ENCODE measurements at places on chromosomes 11 and 22.

DNA sequence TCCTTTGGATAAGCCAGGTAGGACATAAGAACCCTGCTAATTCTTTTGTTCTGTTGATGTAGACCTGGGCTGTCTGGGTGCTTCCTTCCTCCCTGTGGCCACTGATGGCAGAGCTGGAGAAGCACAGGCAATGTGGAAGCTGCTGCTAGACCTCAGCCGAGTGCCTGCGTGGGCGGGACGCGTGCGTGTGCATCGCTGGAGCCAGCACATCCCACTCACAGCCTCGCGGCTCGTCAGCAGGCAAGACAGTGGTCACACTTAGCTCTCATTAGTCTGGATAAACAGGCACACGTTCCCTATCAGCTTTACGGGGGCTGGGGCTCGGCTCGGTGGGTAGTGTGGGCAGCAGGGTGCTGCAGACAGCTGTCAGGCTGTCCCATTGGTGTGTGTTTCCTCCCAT lies 155.7 kb downstream of the GRIK4 start:
- DNase-seq = no peak

DNA sequence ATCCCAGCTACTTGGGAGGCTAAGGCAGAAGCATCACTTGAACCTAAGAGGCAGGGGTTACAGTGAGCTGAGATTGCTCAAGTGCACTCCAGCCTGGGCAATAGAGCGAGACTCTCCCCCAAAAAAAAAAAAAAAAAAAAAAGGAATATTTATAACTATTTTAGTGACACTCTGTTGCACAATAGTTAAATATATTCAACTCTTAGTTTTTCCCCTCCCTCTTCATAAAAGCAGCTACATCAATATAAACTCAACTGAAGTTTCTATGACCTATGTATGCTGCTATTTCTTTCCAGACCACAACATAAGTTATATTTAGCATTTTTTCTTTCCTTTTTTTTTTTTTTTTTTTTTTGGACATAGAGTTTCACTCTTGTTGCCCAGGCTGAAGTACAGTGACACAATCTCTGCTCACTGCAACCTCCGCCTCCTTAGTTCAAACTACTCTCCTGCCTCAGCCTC lies 19.2 kb downstream of the CELF1 start:
- DNase-seq = no peak

DNA sequence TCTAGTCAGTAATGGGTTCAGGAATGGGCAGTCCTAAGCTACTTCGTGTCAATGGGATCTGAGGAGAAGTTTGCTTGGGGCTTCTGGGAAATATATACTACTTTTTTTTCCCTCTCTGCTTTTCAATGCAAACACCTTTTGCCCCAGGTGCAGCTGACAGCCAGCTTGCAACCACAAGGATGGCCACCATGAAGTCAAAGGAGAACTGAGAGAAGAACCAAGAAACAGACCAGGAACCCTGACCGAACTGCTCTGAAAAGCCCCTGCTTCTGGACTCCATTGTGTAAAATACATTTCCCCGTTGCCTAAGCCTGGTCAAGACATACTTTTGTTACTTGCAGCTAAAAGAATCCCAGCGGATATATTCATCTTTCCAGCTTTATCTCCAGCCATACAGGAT lies 20.1 kb upstream of the CD44 start:
- DNase-seq = no peak

DNA sequence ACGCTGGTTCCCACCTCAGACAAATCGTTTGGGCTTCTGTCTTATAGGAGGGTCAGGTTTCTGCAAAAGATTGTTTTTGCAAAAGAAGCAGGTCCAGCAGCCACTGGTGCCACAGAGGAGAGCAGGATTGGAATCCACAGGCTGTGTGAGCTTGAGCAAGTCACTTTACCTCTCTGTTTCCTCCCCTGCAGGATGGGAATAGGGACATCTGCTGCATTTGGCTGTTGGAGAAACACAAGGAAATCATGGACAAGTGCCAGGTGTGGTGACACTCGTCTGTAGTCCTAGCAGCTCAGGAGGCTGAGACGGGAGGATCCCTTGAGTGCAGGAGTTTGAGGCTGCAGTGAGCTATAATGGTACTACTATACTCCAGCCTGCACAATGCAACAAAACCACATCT lies 422.6 kb downstream of the MN1 start:
- no peak for DNase-seq

All from putamen (tissue), 1 donor.